GDM1 (cell line): ENCODE measurements at places on chromosomes 5 and 9.

DNA sequence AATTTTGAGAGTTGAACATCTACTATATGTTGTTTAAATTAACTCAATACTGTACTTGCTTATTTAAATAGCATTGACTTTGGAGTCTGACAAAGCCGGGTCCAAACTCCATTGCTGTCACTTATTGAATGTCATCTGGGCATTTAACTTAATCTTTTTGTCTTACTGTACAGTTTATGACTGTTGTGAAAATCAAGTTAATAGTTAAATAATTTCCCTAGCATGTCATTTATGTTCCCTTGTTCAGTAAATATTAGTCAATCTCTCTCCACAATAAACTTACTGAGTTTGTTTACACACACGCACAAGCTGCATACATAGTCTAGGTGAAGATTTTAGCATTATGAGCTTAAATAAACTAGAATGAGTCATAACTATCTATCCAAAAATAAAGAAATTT lies 6.3 kb upstream of the UGCG start:
- DNase-seq, result no peak

- no peak for DNase-seq
Measured at GRCh38 chr5:18010053-18010452, 375.8 kb downstream of the TAF11L14 start.

GRCh38 chr5:126030698-126031097 lies 392.5 kb upstream of the GRAMD2B start:
- no peak for DNase-seq

DNA sequence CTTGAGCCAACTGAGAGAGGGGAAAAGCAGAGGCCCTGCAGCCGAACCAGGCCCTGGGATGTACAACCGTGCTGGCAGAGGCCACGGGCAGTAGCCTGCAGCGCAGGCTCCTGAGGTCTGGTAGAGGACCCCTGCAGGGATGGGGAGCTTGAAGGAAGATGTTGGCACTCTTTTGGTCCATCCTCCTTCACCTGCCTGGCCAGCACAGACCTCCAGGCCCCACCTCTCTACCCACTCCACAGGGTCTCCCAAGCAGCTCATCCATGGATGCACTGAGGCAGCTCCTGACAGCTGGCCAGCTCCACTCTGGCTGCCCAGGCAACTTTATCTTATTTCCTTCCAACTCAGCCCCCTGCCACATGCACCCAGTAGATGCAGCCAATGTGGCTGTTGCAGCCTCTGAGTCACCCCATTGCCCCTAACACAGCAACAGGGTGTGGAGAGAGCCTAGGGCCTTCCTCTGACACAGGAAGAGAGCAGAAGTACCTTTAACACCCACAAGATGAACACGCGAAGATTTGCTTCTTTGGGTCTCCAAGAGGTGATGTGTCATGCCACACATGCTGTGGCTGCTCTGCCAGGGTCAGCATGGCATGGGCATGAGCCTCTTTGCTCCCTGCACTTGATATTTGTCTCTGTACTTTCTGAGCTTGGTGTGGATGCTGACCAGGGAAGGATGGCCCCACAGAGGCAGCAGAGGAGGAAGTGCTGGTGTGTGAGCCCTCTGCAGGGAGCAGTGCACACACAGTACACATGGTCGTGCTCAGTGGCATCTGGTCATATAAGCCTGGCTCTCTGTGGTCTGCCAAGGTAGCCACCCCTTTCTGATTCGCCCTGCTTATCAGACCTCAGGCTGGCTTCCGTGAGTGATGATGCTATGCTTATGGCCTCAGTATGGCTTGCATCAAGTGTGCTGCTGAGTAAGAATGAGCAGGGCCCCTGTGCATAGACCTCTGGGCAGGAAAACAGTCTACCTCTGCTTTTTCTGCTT lies 117.2 kb downstream of the NRG2 start:
- no peak for DNase-seq

GRCh38 chr9:72542917-72543316 lies 21.5 kb downstream of the TMC1 start:
- DNase-seq, result no peak

- DNase-seq, result no peak
Measured at GRCh38 chr5:2894736-2895135, 143.3 kb upstream of the IRX2 start.

DNA sequence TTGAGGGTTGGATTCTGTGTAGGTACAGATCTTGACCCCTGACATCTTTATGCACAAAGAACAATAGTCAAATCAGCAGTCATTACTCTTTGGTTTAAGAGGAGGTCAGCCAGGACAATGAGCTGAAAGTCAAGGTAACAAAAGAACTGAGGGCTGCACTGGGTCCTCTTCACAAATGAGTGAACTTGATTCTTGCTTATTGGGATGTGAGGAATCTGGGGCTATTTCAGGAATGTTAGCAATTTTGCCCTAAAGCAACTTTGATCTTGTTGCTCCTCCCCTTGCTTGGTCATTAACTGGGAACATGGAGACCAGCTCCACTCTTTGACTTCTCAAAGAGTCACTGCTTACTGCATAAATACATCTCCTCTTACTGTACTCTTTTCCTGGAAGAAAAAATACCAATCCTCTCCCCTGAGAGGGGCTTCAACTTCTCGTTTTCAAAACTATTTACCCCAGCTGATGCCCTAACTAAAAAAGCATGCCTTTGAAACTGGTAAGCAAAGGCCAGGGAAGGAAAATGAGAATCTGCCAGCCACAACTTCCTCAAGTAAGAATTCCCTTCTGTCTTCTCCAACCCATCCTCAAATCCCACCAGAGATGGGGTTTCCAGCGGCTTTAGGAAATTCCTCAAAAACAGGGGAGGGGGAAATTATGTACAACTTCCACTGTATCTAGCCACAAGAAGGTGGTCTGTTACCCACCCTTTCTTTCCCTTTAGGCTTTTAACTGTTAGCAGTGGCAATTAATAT lies 368.3 kb downstream of the ENC1 start:
- DNase-seq, result no peak
